ENCODE measurements at places on chromosomes 7 and 10.

- DNase-seq = no peak
These were observed 328.6 kb downstream of the INHBA start for GRCh38 chr7:41374150-41374848.

DNA sequence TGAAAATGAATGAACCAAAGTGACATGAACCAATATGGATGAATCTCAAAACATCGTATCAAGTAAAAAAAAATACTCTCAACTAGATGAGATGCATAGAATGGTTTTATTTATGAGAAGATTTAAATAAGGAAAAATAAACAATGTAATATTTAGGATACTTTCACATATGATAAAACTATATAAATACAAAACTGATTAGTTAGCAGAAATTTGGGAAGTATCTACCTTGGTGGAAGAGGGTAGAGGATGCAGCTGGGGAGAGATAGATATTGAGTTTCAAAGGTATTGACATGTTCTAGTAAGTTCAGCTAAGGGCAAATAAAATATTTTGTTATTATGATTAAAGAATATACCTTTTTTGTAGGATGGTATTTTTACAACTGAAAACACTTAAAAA is 463.1 kb downstream of the SH2D4B start:
- no peak for DNase-seq

DNA sequence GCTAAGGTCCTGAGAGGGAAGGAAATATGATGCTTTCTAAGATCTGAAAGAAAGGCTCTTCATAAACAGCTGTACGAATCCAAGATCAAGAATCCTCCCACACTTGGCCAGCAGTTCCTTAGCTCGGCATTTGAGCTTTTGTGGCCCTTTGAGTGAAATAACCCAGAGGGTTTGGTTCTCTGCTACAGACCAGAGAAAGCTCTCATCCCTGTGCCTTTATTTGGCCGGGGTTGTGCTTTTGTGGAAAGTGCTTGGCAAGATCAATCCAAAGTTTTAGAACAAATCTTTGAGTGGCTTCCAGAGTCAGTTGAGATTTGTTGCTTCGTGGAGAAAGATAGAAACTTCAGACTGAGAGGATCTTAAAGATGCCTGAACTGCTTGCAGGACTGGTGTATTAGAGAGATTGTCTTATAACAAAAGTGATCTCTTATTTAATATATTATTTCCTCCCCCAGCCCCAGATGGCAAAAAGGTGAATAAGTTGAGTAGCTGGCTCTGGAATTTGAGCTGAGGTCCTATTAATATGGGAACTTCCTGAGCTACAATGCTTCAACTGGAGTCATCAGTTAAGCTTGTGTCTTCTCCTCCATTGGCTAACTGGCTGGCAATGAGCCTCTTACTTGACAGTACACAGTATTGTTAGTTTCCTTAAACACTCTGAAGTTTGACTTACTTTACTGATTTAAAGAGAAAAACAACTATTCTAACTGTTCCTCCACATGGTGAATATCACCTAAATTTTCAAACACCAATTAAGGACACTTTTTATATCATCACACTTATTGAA is 687.3 kb downstream of the MAGI2 start:
- no peak for DNase-seq

DNA sequence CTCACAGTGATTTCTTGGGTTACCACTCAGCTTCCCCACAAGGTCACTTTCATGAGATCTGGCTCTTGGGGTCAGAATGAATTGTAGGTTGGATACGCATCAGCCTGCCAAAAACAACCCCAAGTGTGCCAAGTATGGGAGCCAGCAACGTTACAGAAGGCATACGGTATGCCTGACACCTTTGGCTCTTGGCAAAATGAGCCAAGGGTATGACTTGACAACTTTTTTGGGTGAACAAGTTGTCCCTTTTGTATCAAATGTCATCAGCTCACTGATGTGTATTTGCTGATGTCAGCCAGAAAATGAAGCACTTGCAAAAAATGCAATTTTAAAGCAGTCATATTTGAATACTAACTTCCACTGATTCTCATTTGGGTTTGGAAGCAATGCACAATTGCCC is 168.4 kb downstream of the CACNB2 start:
- no peak for DNase-seq

DNA sequence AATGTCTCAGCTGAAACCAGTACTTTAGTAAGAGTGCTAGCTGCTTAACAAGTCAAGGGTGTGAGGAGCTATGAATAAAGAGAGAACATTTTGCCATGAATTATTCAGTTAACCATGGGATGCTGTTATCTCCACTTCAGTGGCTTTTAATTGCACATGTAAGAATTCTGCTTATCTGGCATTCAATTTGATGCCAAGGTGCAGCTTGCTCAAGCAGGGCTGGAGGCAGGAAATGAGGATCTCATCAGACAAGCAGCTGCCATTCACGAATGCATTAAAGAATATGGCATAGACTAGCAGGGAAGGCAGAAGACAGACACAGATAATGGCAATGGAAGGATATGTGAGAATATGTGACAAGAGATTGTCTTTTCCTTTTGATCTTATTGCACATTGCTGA is 697.8 kb downstream of the NRG3 start:
- DNase-seq = peak; percentile 8

- DNase-seq = no peak
These were observed 288.3 kb upstream of the HABP2 start for GRCh38 chr10:113264333-113265131.

DNA sequence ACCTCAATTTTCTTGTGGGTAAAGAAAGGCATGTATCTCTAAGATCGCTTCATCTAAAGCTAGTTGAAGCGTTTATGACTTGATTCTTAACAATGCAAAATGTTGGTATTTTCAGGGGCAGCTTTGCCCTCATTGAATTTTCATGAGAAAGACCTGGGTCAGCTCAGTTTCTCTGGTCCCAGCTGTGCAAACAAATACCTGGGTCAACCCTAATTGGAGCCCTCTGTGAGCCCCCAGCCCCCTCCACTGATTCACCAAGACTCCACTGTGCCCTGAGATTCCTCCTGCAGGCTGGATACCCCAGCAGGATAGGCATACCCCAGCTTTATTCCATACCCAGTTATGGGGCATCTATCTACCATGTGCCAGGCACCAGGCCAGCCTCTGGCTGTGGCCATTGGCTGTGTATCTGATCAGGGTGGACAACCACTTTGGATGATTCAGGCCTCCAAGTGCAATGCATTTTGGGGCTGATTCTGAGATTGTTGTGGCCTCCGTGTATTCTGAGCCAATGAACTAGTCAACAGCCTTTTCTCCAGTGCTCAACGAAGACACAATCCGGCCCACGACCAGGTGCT is 201.9 kb downstream of the MYOF start:
- DNase-seq = no peak

DNA sequence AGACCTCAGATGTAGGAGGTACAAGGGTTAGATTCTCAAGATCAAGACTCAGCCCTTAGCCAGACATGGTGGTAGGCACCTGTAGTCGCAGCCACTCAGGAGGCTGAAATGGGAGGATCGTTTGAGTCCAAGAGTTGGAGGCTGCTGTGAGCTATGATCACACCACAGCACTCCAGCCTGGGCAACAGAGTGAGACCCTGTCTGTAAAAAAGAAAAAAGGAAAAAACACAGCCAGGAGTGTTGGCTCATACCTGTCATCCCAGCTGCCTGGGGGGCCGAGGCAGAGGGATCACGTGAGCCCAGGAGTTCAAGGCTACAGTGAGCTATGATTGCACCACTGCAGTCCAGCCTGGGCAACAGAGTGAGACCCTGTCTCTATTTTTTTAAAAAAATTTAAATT is 69.3 kb downstream of the GTF2IRD1 start:
- DNase-seq = no peak

DNA sequence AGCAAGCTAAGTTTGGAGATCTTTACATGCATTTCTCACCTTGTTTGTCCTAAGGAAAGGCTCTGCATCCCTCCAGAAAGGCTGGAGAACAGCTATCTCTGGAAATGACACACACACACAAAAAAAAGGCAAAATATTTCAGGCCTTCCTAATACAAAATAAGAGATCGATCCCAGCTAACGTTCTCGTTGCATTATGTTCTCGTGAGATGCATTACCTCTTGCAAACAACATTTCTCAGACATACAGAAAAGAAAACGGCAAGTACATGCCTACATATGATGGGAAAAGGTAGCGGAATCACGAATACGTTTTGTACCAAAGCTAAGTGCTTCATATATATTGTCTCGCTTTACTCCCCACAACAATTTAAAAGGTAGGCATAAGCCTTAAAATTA is 488 bp downstream of the MTERF1 start:
- no peak for DNase-seq

GRCh38 chr7:133436014-133436428 is 183.1 kb downstream of the EXOC4 start:
- no peak for DNase-seq

- DNase-seq = no peak
These were observed 44.9 kb downstream of the GRM8 start for GRCh38 chr7:127207806-127208205.

DNA sequence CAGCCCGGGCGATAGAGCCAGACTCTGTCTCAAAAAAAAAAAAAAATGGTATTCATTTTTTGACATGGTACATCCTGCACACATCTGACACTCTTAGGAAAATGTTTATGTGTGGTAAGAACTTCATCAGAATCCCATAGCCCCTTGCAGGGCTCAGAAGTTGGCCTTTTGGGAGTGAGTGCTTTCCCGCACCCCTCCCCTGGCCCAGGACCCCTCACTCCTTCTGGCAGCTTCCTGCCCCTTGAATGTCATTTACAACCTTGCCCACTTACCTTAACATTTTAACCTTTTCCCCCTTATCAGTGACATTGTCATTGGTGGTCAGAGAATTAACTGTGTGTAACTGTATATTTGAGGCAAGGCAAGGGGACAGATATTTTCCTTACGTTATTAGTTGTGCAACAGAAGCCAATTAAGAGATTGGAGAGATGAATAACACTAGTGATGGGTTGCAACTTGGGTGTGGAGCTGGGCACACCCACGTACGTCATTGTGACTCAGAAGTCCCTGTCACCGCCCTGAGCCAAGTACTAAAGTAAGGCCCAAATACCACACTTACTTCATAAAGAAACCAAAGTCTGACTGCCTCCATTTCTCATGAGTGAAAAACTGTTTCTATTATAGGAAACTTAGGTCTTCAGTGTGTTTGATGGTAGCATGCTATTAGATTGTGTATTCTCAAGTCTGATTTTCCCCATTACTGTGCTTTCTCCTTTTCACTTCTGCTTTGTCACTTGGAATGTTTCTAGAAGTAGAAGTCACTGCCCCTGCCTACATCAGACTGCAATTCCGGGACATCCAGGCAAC is 31.6 kb downstream of the OGDH start:
- peak; percentile 61 for DNase-seq

GRCh38 chr7:51647931-51648351 is 331.3 kb upstream of the COBL start:
- no peak for DNase-seq

DNA sequence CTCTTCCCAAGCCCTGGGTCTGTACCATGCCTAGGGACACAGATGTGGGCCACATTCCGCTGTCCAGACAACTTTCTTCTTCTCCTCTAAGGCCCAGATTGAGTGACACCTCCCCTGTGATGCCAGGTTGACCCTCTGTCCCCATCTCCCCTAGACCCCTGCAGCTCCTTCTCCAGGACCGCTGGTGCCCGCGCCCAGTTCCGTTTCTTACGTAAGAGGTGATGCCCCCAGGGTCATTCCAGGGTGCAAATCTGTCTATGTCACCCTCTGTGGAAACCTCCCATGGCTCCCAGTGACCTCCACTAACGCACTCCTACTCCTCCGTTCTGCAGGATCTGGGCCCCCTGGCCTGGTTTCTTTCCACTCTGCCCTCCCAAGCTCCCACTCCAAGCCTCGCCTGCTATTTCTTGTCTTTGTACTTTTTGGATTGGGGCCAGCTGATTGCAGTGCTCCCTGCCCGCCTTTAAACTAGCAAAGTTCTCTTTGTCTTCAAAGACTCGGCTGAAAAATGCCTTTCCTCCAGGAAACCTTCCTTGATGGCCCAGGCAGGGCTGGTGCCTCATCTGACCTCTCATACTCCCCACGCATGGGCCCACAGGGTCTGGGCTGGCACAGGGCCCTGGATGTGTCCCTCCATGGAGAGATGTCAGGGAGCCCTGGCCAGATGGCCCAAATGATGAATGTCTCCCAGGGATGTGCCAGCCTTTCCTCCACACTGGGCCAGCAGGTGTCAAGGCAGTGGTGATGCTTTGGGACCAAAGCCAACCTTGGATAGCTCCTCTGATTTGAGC is 21.3 kb upstream of the ELN start:
- DNase-seq = no peak

DNA sequence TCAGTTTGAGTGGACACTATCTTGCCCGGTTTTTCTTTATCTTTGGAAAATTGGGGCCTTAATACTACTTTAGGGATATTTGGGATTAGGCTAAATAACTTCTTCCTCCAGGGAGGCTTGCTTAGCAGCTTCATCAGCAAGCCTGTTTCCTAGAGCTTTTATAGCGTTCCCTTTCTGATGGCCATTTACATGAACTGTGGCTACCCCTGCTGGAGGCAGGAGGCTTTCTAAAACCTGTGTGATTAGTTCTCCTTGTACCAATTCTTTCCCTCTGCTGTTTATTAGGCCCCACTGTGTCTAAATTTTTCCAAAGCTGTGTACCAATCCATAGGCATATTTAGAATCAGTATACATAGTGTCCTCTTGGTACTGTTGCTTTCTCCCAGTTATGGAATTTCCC is 61.7 kb upstream of the CNTNAP2 start:
- no peak for DNase-seq

DNA sequence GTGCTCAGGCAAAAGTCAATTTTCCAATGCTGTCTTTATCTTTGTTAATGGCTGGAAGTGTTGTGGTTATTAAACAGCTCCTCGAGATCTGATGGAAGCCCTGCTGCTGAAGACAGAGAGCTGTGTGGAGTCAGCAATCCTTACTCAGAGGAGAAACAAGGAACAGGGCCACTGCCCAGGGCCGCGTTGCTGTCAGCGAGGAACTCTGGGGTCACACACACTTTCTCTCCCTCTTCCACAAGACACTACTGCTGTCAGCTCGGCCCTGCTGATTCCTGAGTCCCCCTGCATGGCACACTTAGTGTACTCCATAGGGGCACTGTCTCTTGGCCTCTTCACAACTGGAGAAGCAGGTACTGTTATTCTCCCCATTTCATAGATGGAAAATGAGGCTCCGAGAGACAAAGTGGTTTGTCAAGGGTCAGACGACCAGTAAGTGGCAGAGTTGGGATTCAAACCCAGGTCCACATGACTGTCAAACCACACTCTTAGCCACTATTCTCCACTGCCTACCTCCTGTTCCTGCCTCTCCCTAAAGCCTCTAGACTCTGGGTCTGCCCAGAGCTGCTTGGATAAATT is 29.3 kb upstream of the PDCD4 start:
- DNase-seq = no peak

DNA sequence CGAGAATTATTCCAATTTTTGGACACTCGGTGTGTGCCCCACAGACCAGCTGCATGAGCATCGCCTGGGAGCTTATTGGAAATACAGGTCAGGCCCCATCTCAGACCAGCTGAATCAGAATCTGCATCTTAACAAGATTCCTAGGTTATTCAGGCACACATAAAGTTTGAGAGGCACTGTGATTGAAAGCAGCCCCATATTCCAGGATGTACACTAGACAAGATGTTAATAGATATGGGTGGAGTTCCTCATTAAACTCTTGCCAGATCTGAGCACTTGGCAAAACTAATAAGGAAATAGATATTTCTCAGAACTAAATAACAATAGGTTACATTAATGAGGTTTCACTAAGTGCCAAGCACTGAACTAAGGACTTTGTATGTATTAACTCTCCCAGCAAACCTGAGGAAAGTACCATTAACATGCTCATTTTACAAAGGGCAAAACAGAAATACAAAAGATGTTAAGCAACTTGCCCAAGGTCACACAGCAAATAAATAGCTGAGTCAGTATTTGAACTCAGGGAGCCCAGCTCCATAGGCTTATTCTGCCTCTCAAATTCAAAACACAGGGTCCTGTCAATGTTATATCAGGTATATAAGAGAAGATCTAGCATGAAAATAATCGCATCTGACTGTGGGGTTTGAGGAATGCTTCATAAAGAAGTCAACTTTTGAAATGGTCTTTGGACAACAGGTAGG is 29.9 kb downstream of the PPP1R3C start:
- no peak for DNase-seq

Data from A673 (cell line).